ENCODE measurements at places on chromosomes 2 and 18. TPM values are rescaled to one million over a fixed set of nuclear protein-coding genes. Genes with fewer than 3 reads are reported as not detected.
A peak's percentile ranks its signal among the peaks of the same experiment; 100 is the strongest.

GRCh38 chr2:230505162-230505561, 89.2 kb downstream of the SP100 start:
- no peak for DNase-seq

DNA sequence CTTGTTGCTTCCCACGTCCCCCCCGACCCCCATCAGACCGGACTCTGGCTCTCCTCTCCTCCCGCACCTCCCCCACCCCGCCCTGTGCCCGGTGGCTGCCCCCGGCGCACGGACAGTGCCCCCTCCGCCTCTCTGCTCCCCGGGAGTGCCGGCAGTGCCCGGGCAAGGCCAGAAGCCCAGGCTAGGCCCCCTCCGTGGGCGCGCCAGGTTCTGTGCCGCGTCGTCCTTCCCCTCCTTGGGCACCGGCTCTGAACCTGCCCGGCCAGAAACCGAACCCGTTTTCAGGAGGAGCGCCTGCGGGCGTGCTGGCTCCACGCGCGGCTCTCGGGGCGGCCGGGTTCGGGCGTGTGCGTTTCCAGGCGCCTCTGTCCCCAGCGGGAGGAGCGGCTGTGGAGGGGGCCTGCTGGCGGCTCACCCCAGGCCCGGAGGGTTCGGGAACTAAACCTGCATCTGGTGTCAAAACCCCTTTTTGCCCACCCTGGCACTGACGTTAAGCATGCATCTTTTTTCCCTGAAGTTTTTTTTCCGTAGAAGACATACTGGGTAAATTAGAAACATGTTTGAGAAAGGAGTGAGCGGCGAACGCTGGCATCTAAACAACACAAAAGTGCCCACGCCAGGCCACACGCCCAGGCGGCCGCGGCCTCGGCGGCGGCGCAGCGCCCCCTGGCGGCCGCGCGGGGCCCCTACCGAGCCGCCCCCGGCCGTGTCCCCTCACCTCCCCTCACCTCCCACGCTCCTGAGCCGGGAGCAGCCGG, 123.9 kb upstream of the SLC1A4 start:
- DNase-seq, result peak; percentile 58

- DNase-seq, result no peak
Measured at GRCh38 chr2:61722800-61723199, 131.1 kb downstream of the FAM161A start.

GRCh38 chr2:227870710-227871374, 589 bp upstream of the DAW1 start:
- no peak for DNase-seq

ZNF396 gene
- 1.8 TPM for total RNA-seq

IL1R1 gene
- 0.43 TPM for total RNA-seq
